ENCODE measurements at places on chromosomes 2 and 18. TPM values are rescaled to one million over a fixed set of nuclear protein-coding genes. Genes with fewer than 3 reads are reported as not detected.

Gene REEP1
- total RNA-seq, result 156 TPM

Gene ABCA12
- 0.47 TPM for total RNA-seq

Gene HOXD13
- not detected for total RNA-seq

Gene TANK
- 89.5 TPM for total RNA-seq

Gene SCN2A
- total RNA-seq, result 219 TPM

Gene GNAL
- total RNA-seq, result 49.8 TPM

Gene AOX1
- total RNA-seq, result 0.94 TPM

Gene CTDSP1
- 13.3 TPM for total RNA-seq

Gene ODC1
- total RNA-seq, result 167 TPM

Gene SLC11A1
- 1.7 TPM for total RNA-seq

Gene NIFK
- total RNA-seq, result 51.6 TPM

Gene FNDC4
- 41.3 TPM for total RNA-seq

Gene ACKR3
- 20.3 TPM for total RNA-seq

Gene CENPA
- total RNA-seq, result 1.9 TPM

Gene AGXT
- not detected for total RNA-seq

Gene KRTCAP3
- total RNA-seq, result not detected

Gene RANBP2
- 99.8 TPM for total RNA-seq

Gene ZNF521
- 8.4 TPM for total RNA-seq

Gene HOXD12
- not detected for total RNA-seq

Gene DPP4
- total RNA-seq, result 6.4 TPM

Gene SERPINB2
- 0.62 TPM for total RNA-seq

Gene ADCYAP1
- 6.4 TPM for total RNA-seq

Gene RAX
- total RNA-seq, result not detected

Gene APLF
- 12.3 TPM for total RNA-seq

Gene DAPL1
- total RNA-seq, result not detected

Gene MRPL19
- total RNA-seq, result 50.7 TPM

Gene SKOR2
- not detected for total RNA-seq

Gene GALNT3
- total RNA-seq, result 5.3 TPM

Gene ELMOD3
- total RNA-seq, result 16.8 TPM

Gene VWA3B
- total RNA-seq, result 0.31 TPM

Gene GCG
- total RNA-seq, result not detected

Gene KYNU
- 0.16 TPM for total RNA-seq

Gene SERPINB12
- not detected for total RNA-seq

Gene SPP2
- not detected for total RNA-seq

Gene PRSS56
- total RNA-seq, result not detected

Gene FAM228A
- 3.9 TPM for total RNA-seq

Gene CCDC148
- total RNA-seq, result 25.7 TPM

Gene CCBE1
- total RNA-seq, result 44.6 TPM

Gene UGP2
- 83.9 TPM for total RNA-seq

Gene HOXD11
- total RNA-seq, result not detected

Gene RSAD2
- total RNA-seq, result 6.9 TPM

Gene COLEC12
- total RNA-seq, result 15.4 TPM

Gene LINC00305
- not detected for total RNA-seq

Gene SPHKAP
- total RNA-seq, result 21.2 TPM

Data from occipital lobe (tissue), 3 donors.